ENCODE measurements at places on chromosomes 5 and 9. TPM values are rescaled to one million over a fixed set of nuclear protein-coding genes. Genes with fewer than 3 reads are reported as not detected.

- DNase-seq = no peak
Observed at GRCh38 chr5:77768978-77769377, 7.2 kb downstream of the TBCA start.

GRCh38 chr9:127509955-127510299, 58.6 kb downstream of the LRSAM1 start:
- peak; percentile 5 for DNase-seq

FOXD4L3 gene
- total RNA-seq = under 0.01 TPM

DNA sequence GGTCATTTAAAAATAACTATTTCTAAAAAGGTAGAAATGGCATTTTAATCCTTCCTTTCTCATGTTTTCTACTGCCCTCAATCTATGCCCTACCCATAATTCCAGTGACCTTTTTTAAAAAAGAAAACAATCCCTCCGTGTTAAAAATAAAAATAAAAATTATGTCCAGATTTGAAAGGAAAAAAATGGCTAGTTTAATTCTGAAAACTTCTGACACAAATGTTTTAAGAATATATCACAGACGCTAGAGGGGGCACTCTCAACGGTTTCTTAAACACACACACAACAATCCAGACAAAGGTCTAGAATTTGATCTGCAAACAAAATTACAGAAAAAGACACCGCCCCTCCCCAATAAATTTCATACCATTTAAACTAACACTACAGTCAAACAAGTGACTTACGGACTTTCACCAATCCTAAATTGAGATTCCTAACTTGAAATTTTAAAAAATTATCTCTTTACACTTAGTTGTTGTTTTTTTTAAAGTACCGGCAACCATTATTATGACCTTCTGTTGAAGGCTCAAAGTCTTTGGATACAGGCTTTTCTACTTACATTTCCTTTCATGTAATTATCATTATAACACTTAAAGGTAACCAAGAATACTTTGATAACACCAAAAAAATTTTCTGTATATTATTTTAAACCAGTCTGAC, 38.2 kb downstream of the CLINT1 start:
- no peak for DNase-seq

Measured in osteoblast (primary cell).